ENCODE measurements at places on chromosomes 1 and 21. TPM values are rescaled to one million over a fixed set of nuclear protein-coding genes. Genes with fewer than 3 reads are reported as not detected.

DNA sequence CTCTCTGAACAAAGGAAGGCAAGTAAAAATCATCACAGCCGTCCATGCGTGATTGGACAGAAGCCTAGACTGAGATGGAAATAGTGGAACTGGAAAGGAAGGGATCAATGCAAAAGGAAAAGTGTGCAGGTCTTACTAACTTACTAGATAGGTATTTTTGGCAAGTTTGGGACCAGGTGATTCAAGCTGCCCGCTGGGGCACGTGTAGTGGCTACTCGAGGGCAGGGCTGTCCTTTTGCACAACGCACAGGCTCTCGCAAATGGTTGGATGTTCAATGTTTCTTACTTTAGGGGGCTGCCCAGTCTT lies 566 bp upstream of the ALG6 start:
- H3K4me1 ChIP-seq, result peaks cover 3% of the 10 kb centered on the region
- no peak for DNase-seq
- no peaks in the 10 kb centered on the region for H3K27me3 ChIP-seq
- H3K36me3 ChIP-seq, result peaks cover under 1% of the 10 kb centered on the region
- H3K4me3 ChIP-seq, result peak overlapping the region; percentile 28
- H3K27ac ChIP-seq, result peak overlapping the region; percentile 65

- peaks cover 2% of the 10 kb centered on the region for H3K27me3 ChIP-seq
- no peak overlapping the region for H3K4me3 ChIP-seq
- DNase-seq, result no peak
Observed at GRCh38 chr1:204921855-204922516, 51.3 kb downstream of the NFASC start.

DNA sequence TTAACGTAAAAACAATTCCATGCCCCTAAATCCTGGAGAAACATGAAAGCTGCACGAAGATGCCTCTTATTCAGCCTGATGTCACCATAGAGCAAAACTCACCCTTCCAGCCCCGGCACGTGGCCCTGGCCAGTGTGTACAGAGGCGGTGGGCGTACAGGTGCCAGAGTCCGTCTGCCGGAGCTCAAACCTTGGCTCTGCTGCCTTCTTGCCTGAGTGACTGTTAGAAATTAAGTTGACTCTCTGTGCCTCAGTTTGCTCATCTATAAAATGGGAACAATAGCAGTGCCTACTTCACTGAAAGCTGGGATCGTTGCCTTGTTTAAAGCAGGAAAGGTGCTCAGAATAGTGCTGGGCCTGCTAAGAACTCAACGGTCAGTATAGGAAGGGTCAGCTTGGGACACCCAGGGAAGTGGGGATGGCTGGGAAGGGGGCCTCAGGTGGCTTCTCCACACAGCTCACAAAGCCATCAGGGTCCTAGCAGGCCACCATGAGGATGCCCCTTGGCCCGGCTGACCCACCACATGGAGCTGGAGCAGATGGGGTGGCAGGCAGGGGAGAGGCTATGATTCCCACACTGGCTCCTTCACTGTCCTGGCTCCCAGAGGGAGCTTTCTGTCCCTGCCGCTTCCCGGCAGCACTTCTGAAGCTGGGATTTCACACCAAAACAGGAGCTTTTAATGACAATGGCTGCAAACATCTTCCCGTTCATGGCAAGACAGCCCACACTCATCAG lies 237.2 kb downstream of the NPHP4 start:
- H3K36me3 ChIP-seq, result no peaks in the 10 kb centered on the region
- H3K4me1 ChIP-seq, result peaks cover 3% of the 10 kb centered on the region
- no peak overlapping the region for H3K4me3 ChIP-seq
- peak; percentile 7 for DNase-seq
- no peak overlapping the region for H3K27ac ChIP-seq
- no peaks in the 10 kb centered on the region for H3K27me3 ChIP-seq

DNA sequence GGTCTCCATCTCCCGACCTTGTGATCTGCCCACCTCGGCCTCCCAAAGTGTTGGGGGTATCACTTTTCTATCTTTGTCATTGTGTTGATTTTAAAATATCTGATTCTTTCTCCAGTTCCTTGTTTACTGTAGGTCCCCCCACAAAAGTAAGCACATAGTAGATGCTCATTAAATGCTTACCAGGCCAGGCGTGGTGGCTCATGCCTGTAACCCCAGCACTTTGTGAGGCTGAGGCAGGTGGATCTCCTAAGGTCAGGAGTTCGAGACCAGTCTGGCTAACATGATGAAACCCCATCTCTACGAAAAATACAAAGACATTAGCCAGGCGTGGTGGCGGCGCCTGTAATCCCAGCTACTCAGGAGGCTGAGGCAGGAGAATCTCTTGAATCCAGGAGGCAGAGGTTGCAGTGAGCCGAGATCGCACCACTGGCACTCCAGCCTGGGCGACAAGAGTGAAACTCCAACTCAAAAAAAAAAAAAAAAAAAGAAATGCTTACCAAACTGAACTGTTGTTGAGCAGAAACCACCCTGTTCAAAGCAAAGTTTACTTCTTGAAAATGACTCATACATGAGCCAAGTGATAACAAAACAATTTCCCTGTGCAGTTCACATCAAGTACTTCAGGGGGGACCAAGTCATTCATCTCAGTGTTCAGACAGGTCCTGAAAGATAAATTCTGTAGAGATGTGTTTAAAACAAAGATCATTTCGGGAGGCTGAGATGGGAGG lies 24.3 kb upstream of the NID1 start:
- no peak overlapping the region for H3K4me3 ChIP-seq
- no peaks in the 10 kb centered on the region for H3K36me3 ChIP-seq

DNA sequence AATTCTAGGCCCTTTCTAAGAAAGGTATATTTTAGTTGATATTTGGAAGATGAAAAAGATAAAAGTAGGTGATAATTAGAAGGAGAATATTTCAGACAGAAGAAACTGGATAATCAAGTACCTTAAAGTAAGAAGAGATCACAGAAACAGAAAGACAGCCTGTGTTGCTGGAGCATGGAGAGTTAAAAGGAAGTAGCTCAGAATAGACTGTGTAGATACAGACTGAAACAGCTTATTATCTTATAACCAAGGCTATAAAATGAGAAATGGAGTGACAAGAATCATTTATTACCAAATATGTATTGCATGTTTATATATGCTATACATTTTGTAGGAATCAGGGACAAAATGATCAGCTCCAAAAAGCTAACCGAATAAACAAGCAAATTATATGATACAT lies 1120.3 kb downstream of the BRINP3 start:
- no peaks in the 10 kb centered on the region for H3K36me3 ChIP-seq
- no peaks in the 10 kb centered on the region for H3K27me3 ChIP-seq
- H3K27ac ChIP-seq, result no peak overlapping the region
- no peaks in the 10 kb centered on the region for H3K4me1 ChIP-seq

- DNase-seq, result peak; percentile 39
- no peaks in the 10 kb centered on the region for H3K36me3 ChIP-seq
- H3K27ac ChIP-seq, result no peak overlapping the region
- H3K27me3 ChIP-seq, result no peaks in the 10 kb centered on the region
Observed at GRCh38 chr1:183685112-183685713, 32.1 kb upstream of the APOBEC4 start.

GRCh38 chr1:156388174-156389137 lies 19.4 kb downstream of the RHBG start:
- no peak overlapping the region for H3K4me3 ChIP-seq
- H3K27me3 ChIP-seq, result peaks cover 27% of the 10 kb centered on the region
- no peaks in the 10 kb centered on the region for H3K36me3 ChIP-seq
- no peaks in the 10 kb centered on the region for H3K4me1 ChIP-seq
- H3K27ac ChIP-seq, result no peak overlapping the region

ADAR gene
- 141 TPM for total RNA-seq

GRCh38 chr1:39973503-39974135 lies 18.7 kb downstream of the MFSD2A start:
- H3K4me3 ChIP-seq, result no peak overlapping the region
- H3K36me3 ChIP-seq, result no peaks in the 10 kb centered on the region
- H3K4me1 ChIP-seq, result no peaks in the 10 kb centered on the region
- no peak overlapping the region for H3K27ac ChIP-seq

DNA sequence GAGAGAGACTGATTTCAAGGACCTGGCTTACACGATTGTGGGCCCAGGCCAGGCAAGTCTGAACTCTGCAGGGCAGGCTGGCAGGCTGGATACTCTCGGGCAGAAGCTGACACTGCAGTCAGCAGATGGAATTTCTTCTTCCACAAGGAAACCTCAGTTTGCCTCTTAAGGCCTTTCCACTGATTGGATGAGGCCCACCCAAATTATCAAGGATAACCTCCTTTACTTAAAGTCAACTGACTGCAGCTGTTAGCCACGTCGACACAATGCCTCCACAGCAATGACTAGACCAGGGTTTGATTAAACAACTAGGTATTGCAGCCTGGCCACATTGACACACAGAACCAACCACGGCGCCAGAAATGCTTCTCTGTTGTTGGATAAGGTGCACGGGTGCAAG lies 130.5 kb downstream of the PSMG1 start:
- H3K4me3 ChIP-seq, result no peak overlapping the region
- no peaks in the 10 kb centered on the region for H3K36me3 ChIP-seq
- H3K27me3 ChIP-seq, result no peaks in the 10 kb centered on the region
- peaks cover 14% of the 10 kb centered on the region for H3K4me1 ChIP-seq

DNA sequence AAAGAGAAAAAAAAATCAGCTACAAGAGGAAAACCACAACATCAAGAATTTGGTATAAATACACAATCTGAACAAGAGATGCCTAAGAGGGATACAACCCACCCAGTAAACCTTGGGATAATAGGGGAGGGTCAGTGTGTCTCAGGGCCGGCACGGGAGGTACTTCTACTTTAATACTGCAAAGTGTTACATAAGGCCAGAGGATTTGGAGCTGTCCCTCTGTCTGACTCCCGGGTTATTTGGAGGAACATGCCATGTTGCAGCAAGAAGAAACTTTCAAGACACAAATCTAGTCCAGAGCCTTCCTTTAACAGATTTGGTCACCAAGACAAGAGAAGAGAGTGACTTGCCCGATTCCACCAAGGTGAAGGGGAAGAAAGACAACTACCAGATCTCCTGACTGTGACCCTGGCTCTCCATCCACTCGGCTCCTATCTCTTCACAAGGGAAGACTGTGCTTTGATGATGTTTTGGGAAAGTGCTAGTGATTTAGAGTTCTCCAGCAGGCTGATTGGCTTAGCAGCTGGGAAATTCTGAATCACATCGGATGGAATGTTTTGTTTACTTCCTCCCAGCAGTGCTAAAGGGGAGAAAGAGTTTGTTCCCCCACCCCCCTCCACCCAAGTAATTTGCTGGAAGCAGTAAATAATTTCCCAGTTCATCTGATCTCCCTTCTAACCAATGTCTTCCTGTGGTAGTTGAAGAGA lies 29.3 kb downstream of the SGIP1 start:
- no peaks in the 10 kb centered on the region for H3K27me3 ChIP-seq
- no peaks in the 10 kb centered on the region for H3K36me3 ChIP-seq
- H3K27ac ChIP-seq, result peak overlapping the region; percentile 58
- DNase-seq, result peak; percentile 98

KRTAP13-2 gene
- total RNA-seq, result not detected

TNFSF4 gene
- 1.2 TPM for total RNA-seq

- no peak for DNase-seq
- no peaks in the 10 kb centered on the region for H3K36me3 ChIP-seq
- no peaks in the 10 kb centered on the region for H3K27me3 ChIP-seq
- H3K27ac ChIP-seq, result no peak overlapping the region
- H3K4me1 ChIP-seq, result no peaks in the 10 kb centered on the region
Observed at GRCh38 chr1:24340770-24341169, 21.6 kb downstream of the GRHL3 start.

DNA sequence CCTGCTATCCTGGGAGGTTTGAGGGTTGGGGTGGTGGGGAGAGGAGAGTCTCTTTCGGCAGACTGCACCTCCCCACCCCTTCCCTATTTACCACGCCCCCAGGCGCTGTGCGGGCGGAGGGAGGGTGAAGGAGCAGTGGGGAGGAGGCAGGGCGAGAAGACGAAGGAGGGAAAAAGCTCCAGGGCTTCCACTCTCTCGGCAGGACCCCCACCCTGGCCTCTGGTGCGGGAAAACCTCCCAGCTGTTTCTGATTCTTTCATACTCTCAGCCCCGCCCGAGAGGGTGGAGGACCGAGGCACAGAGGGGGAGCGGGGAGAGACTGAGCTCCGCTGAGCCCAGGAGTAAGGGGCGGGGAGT lies 866 bp upstream of the WNT2B start:
- no peaks in the 10 kb centered on the region for H3K4me1 ChIP-seq
- no peak overlapping the region for H3K27ac ChIP-seq
- no peak overlapping the region for H3K4me3 ChIP-seq
- H3K27me3 ChIP-seq, result peaks cover 23% of the 10 kb centered on the region
- H3K36me3 ChIP-seq, result no peaks in the 10 kb centered on the region
- peak; percentile 58 for DNase-seq

DNA sequence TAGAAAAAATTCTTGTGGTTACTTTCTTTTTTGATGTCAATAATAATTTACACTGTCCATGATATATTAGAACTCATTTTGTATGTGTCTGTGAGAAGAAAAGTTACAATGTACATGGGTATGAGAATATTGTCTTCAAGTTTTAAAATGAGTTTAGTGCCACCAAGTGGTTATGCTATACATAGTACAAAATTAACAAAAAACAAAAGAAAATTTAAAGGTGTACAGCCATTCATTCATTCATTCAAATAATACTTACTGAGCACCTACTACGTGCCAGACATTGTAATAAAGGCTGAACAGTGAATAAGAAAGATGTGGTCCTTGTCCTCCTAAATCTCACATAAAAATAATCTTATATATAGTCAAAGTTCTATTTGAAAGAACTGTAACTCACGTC lies 27.7 kb downstream of the UCHL5 start:
- DNase-seq, result no peak
- no peak overlapping the region for H3K27ac ChIP-seq
- H3K4me3 ChIP-seq, result no peak overlapping the region
- no peaks in the 10 kb centered on the region for H3K4me1 ChIP-seq

CFAP74 gene
- 20.8 TPM for total RNA-seq

DNA sequence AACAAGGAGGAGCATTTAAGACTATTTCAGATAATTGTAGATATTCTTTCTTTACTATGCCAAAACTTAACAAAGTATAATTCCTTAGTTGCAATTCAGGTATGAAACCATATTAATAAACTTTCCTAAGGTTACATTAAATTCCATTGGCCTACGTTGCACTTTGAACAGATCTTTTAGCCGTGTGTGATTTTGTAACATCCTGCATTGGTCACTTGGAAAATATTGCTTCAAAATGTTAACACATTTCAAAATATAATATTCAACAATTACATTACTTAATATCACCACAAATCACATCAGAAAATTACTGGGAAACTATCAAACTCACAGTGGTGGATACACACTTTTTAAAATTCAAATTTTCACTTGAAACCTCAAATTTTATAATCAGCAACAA lies 20.2 kb downstream of the ETS2 start:
- no peak overlapping the region for H3K4me3 ChIP-seq
- H3K27ac ChIP-seq, result no peak overlapping the region
- H3K27me3 ChIP-seq, result no peaks in the 10 kb centered on the region
- peaks cover 18% of the 10 kb centered on the region for H3K36me3 ChIP-seq
- no peak for DNase-seq
- H3K4me1 ChIP-seq, result peaks cover 11% of the 10 kb centered on the region
